ENCODE measurements at places on chromosomes 13 and 19. TPM values are rescaled to one million over a fixed set of nuclear protein-coding genes. Genes with fewer than 3 reads are reported as not detected.
A peak's percentile ranks its signal among the peaks of the same experiment; 100 is the strongest.

- no peak for DNase-seq
Measured at GRCh38 chr19:48629599-48630295, 7.4 kb downstream of the DBP start.

GRCh38 chr19:11480715-11481533, at the start of gene ELAVL3:
Gene ELAVL3 (minus strand): TSS chr19:11481046. CDS start chr19:11480608, 438 bp downstream.
- DNase-seq = no peak

DNA sequence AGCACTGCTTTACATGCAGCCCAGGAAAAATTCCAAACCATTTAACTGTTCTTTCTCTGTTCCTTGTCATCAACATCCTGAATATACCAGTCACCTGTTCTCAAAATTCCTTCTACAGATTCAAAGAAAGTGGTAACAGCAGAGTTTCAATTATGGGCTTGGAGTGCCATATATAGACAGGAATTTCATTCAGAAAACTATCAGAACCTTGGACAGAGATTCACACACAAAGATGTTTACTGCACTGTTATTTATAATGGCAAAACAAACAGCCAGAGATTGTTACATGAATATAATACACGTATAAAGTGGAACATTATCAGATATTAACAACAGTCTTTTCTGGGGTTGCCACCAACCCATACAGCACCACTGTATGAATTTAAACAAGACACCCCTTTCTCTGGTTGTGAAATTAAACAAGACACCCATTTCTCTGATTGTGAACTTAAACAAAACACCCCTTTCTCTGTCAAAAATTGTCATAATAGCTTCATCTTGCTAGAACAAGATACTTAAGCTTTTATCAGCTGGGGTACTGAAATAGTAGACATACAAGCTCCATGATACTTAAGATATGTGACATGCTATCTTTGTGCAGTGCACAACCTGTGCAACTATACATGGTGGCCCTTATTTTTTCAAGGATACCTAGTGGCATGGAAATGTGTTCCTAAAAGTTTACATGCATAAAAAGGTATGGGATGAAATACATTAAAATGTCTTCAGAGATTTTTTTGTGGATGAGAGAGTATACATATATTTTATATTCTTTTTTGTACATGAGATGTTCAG, 12.6 kb downstream of the CACNA1A start:
- peak; percentile 8 for DNase-seq

GRCh38 chr19:18436671-18437490, 1.1 kb downstream of the ISYNA1 start:
- DNase-seq = peak; percentile 69

DNA sequence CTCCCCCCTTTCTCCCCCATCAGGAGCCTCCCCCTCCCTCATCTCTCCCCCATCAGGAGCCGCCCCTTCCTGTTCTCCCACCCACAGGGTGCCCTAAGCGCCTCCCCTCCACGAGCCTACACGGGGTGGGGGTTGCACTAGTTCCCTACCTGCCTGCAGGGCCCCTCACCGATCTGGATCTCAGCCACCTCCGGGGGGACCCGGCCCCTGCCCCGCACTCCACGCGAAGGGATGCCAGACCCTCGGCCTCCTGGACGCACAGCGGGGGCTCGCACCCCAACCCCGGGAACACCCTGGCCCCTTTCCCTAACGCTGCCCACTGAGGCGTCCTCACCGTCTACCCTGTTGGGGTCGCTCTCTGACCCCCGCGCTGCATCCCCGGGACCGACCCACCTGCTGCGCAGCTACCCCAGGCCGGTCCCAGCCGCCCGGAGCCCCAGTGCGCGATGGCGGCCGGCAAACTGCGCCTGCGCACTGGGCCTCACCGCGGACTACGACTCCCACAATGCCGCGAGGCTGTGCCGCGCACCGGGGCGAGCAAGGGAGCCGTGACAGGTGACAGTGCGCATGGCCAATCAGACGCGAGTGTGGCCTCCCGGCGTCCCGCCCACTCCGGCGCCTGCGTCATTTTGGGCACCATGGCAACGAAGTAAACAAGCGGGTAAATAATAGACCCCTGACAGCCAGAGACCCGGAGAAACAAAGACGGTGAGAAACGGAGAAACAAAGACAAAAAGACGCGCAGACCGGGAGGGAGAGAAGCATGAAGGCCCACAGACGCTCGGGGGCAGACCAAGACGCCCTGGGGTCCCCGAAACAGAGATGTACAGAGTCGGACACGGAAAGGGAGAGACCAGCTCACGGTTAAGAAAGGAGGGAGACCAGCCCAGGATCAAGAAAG, at the start of gene ZSCAN18:
ZSCAN18 (minus strand) TSS at position 451 of the 901 bp plus-strand sequence. CDS start 7,964 bp downstream, outside the sequence.
- DNase-seq = peak; percentile 86

- no peak for DNase-seq
Measured at GRCh38 chr13:112509190-112509589, 78.8 kb downstream of the TUBGCP3 start.

GRCh38 chr19:34189199-34189916, 17.1 kb downstream of the LSM14A start:
- DNase-seq = no peak

DNA sequence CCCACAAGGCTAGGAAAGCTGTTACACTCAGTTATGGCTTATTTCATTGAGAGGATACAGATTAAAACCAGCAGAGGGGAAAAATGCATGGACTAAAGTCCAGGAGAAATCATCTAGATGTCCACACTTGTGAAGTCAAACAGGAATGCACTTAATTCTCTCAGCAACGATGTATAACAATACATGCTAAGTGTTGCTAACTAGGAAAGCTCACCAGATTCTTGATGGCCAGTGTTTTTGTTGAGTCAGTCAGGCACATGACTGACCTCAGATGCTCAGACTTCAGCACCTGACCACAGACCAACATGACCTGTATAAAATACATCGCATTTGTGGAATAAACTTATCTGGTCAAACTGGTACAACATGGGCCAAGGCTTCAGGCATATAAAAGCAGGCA, 470.2 kb upstream of the PRR20A start:
- DNase-seq = no peak

DNA sequence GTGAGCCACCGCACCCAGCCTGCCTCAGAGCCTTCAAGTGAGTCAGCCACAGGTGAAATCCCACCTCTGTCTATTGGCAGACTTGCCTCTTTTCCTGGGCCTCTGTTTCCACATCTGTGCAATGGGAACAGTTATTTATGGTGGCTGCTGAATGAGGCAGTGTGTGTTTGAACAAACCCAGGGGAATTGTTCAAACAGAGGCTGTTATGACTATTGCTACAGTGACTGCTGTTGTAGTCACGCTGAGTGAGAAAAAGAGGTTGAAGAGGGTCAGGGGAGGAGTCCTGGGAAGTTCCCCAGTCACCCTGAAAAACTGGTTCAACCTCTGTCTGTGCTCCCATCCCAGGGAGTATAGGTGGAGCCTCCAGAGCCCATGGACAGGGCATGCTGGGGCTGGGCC, at the start of gene CEACAM19:
CEACAM19 (plus strand) TSS at position 83 of the 400 bp plus-strand sequence. CDS start 450 bp downstream, outside the sequence.
- DNase-seq = no peak

- no peak for DNase-seq
Measured at GRCh38 chr13:101618440-101619187, 166.1 kb downstream of the ITGBL1 start.

- DNase-seq = no peak
Measured at GRCh38 chr19:48961051-48961649, 4.0 kb upstream of the FTL start.

DNA sequence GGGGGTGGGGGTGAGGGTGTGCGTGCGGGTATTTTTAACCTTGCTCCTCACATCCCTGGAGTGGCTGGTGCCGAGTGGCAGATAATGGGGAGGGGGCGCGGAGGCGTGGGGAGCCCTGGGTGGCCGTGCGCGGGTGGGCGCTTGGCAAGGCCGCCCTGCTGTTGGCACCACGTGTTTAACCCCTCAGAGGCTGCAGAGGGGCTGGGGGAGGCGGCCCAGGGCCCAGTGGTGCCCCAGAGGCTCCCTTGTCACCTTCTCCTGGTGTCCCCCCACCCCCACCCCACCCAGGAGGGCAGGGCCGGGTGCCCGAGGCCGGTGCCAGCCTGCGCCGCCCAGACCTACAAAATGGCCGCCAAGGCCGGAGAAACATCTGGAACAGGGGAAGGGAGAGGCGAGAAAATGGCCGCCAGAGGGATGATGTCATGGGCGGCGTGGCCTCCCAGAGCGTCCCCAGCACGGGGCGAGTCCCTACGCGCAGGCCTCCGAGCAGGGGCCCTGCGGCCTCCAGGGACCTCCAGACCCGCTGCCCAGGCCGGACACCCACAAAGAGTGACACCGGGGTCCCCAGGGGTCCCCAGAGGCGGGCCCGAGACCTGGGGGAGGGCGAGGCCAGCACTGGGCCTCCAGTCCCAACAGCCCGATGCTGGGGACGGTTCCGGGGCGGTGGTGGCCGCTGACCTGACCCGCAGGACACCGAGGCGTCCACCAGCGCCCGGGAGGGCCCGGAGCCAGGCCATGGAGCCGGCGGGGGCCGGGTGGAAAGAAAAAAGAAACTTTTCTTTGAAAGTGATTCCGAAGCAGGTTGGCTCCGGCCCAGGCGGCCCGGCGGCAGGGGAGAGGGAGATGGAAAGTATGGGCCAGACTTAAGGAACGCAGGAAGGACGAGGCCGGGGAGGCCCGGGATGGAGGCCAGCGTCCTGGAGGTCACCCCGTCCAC, 38.2 kb downstream of the NFIC start:
- peak; percentile 93 for DNase-seq

DNA sequence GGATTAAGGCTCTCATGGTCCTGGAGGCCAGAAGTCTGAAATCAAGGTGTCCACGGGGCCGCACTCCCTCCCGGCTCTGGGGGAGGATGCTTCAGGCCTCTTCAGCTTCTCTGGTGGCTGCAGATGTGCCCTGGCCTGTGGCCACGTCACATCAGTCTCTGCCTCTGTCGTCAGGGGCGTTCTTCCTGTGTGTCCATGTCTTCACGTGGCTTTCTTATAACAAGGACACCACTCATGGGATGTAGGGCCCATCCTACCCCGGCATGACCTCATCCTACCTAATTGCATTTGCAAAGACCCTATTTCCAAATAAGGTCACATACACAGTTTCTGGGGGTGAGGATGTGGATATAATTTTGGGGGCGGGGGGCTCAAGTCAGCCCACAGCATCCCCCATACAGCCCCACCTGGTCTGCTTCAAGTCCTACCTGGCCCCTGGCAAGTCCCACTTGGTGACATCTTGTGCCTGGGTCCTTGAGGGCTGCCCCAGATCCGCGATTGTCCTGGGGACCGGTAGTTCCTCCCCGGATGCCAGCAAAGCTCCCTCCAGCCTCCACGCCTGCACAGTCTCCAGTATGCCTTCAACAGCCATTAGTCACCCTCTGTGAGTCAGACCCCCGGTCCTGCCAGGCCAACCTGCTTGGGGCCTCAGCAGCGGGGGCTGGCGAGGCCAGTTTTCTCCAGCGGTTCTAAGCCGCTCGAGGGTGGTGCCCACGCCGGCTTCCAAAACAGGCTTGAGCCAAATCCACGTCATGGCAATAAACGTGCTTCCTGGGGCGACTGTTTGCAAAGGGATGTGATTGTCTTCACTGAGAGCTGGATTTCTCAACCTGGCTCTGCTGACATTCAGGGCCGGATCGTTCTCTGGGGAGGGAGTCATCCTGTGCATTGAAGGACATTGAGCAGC, 32.2 kb downstream of the MYO9B start:
- DNase-seq = peak; percentile 98

- DNase-seq = peak; percentile 48
Measured at GRCh38 chr13:106348075-106348840, 187.2 kb downstream of the EFNB2 start.

GRCh38 chr13:95763601-95764000, 86.7 kb downstream of the DNAJC3 start:
- no peak for DNase-seq

DNA sequence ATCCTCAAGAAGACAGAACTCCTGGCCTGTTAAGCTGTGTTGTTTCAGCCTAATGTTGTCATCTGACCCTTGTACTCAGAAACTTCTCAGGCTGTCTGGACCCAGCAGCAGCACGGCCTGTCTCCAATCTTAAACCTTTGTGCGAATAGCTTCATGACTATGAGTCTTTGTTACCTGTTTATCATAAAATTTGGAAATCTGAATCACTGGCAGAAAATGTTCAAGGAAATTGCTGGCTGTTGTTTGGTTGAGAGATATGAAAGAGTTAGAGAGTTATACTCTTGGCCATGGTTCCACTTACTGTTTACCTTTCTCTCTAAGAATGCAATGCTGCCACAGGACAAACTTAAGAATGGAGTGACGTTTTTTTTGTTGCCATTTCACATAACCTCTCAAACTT, 59.6 kb downstream of the EFNB2 start:
- no peak for DNase-seq

- no peak for DNase-seq
Measured at GRCh38 chr13:30115257-30115600, 192.1 kb downstream of the KATNAL1 start.

- DNase-seq = no peak
Measured at GRCh38 chr13:49410477-49410876, 33.4 kb downstream of the CAB39L start.

DNA sequence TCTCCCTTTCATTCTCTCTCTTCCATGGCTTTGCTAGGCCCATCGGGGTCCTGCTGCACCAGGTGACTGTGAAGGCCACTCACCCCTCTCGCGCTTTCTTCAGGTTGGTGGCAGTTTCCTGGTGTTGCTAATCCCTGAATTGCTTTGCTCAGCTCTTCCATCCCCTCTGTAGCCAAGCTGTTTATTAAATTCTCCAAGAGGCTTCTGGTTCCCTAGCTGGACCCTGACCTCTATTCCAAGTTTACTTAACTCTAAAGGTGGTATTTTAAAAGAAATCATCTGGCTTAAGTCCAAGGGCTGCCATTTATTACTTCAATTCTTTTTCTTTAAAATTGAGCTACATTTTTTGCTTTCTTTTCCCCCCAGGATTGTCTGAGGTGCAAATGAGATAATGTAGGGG, 32.7 kb upstream of the MICU2 start:
- DNase-seq = no peak

DNA sequence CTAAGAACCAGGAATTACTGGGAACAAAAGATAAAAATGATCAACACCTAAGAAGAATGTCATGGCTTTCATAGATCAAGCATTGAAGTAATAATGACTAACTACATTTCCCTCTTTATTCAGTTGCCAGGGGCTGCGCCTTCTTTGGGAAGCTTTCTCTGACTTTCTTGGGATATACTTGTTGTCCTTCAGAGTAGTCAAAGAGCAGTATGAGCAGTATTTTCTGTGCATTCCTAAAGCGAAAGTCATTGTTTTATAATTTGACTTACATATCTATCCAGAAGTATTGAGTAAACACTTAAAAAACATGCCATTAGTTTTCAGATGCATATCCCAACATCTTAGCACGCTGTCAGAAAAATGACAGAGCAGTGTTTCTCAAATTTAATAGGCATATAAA, 2412.4 kb downstream of the PCDH9 start:
- DNase-seq = peak; percentile 36

ZNF823 gene
- total RNA-seq = 9.2 TPM

CYP2A6 gene
- total RNA-seq = not detected

ACP5 gene
- total RNA-seq = 0.28 TPM

OVOL3 gene
- total RNA-seq = not detected

NCR1 gene
- total RNA-seq = not detected

RAB20 gene
- 3.8 TPM for total RNA-seq

RFC3 gene
- 15.6 TPM for total RNA-seq

PTGIR gene
- total RNA-seq = 0.54 TPM

FUT6 gene
- total RNA-seq = not detected

IGFLR1 gene
- 0.72 TPM for total RNA-seq

TIMM13 gene
- total RNA-seq = 21.0 TPM

ELSPBP1 gene
- total RNA-seq = not detected

UBAC2 gene
- total RNA-seq = 23.6 TPM

IL11 gene
- 14.3 TPM for total RNA-seq

KASH5 gene
- not detected for total RNA-seq

SNAPC2 gene
- total RNA-seq = 12.5 TPM

CEACAM20 gene
- not detected for total RNA-seq
